Mammary epithelial cell (primary cell): ENCODE measurements at places on chromosomes 6 and 20. TPM values are rescaled to one million over a fixed set of nuclear protein-coding genes. Genes with fewer than 3 reads are reported as not detected.

The HCK gene
- not detected in 2 replicates for total RNA-seq

The RIPPLY2 gene
- not detected for total RNA-seq

The MAP7 gene
- total RNA-seq = 38.2 TPM

The CDC25B gene
- 5.5 TPM for total RNA-seq

The CPNE1 gene
- 157 and 165 TPM in 2 replicates for total RNA-seq

The GPSM3 gene
- 1.7 TPM for total RNA-seq

The IL17A gene
- total RNA-seq = not detected in 2 replicates

The TBC1D22B gene
- 9.3 TPM for total RNA-seq

GRCh38 chr6:139364302-139364981 lies 10.0 kb downstream of the CITED2 start:
- peak; percentile 27 for DNase-seq

DNA sequence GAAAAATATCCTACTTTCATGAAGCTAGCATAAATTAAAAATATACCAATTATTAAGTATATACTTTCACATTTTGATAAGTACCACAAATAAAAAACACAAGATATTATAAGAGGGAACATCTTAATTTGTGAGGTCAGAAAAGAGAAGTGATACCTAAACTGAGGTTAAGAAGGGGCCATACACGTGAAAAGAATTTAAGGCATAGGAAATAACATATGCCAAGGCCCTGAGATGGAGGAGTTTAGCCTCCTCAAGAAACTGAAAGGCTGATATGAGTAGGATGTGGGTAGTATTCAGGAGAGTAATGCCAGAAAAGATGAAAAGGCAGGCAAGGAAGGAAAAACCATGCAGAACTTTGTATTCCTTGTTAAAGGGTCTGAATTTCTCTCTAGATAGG lies 116.6 kb upstream of the HTR1E start:
- no peak for DNase-seq

DNA sequence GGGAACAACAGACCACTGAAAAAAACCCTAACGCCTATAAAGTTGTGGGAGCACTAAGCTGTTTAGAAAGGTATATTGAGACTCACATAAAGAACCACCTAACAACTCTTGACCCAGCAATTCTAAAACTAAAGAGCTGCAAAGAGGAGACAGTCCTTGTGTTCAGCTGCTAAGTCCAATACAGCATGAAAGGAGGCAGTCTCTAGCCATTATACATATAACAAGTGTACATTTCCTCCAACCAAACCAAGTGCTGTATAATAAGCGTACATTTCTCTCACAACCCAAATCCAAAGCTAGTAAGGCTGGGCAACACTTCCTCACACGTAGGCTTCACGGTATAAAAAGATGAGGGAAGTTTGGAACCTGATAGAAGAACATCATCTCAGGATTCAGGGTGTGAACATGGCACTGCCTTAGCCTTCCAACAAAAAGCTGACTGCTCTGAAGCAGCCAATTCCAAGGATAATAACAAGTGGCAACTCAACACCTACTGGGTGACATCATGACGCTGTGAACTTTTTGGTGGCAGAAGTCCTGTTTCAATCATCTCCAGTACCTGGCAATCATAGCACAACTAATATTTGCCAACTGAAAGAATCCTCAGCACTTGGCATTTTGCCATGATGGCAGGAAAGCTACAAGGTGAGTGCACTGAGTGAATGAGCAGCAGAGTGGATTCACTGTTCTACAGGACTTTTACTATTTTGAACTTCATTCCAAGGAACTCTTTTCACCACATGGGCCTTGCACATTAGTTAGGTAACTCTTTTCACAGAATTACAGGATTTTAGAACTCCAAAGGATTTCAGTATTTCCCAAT lies 16.6 kb downstream of the TBC1D20 start:
- DNase-seq = no peak

DNA sequence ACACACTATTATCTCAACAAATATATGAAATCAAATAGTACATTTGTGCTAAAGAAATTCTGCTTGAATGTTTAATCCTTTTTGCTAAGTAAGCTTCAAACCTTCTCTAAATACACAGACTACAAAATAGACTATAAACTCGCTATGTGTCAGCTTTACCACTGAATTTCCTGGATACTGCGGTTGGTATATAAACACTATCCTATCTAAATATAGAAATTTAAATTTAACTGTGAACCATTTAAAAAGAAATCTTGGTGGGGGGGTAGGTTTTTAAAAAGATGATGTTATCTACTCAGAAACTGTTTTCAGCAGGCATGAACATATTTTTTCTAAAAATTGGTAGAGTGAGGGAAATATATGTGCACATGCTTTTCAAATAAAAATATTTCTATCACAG lies 306.5 kb upstream of the RUNX2 start:
- no peak for DNase-seq

DNA sequence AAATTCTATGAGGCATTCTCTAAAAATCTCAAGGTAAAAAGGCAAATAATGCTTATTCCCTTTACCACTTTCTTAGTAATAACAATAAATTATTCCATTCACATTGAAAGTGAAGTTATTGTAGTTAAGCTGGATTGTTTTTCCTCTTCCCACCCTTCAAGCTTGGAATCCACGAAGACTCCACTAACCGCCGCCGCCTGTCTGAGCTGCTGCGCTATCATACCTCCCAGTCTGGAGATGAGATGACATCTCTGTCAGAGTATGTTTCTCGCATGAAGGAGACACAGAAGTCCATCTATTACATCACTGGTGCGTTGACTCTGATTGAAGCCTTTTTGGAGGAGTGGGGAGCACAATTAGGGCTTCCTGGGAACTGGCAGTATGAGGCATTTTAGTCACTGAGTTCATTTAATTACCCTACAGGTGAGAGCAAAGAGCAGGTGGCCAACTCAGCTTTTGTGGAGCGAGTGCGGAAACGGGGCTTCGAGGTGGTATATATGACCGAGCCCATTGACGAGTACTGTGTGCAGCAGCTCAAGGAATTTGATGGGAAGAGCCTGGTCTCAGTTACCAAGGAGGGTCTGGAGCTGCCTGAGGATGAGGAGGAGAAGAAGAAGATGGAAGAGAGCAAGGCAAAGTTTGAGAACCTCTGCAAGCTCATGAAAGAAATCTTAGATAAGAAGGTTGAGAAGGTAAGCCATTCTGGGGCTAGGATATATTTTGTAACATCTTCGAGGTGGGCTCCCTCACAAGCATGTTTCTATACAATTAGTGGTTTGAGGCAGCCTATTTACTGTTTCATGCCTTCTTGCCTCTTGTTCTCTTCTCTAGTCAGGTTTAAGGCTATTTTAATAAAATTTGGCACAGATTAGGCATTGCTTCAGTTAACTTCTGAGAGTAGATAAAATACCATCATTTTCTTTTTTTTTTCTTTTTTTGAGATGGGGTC lies 4.9 kb downstream of the HSP90AB1 start:
- no peak for DNase-seq

GRCh38 chr6:152223636-152224035 lies 413.5 kb downstream of the SYNE1 start:
- DNase-seq = no peak

GRCh38 chr20:39333211-39333610 lies 371.1 kb downstream of the DHX35 start:
- DNase-seq = no peak

GRCh38 chr6:130434174-130434873 lies 68.5 kb downstream of the TMEM200A start:
- DNase-seq = peak; percentile 52
